ENCODE measurements at places on chromosomes 7 and 10.
A peak's percentile ranks its signal among the peaks of the same experiment; 100 is the strongest.

DNA sequence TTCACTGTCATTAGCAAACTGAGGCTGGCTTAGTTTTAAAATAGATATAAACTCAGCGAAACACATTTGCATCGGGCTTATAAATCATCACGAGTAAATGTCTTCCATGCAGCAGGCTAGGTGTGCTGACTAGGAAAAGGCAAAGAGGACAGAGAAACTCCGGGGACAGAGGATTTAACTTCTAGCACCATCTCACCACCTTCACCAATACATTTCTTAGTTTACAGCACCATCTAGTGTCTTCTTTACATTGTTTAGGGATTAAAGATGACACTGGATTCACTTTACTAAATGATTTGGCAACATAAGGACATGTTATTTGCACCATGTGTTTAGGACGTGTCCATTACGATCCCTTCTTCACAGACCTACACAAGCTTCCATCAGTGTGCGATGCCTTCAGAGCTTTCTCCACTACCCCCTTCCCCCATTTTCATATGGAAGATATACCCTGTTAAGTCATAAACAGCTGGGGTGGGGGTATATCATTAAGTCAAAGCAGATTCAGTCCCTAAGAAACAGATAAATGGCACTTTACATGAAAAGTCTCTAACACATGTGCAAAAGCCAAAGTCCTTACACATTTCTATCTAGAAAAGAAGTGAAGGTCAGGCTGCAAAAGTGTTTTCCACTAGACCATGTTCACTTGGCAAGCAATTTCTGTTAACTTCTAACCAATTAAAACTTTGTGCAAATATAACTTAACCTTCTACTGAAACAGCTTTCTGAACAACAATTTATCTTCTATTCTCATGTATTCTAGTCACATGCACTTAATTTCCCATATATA, 103.3 kb downstream of the GRB10 start:
- no peak for DNase-seq

DNA sequence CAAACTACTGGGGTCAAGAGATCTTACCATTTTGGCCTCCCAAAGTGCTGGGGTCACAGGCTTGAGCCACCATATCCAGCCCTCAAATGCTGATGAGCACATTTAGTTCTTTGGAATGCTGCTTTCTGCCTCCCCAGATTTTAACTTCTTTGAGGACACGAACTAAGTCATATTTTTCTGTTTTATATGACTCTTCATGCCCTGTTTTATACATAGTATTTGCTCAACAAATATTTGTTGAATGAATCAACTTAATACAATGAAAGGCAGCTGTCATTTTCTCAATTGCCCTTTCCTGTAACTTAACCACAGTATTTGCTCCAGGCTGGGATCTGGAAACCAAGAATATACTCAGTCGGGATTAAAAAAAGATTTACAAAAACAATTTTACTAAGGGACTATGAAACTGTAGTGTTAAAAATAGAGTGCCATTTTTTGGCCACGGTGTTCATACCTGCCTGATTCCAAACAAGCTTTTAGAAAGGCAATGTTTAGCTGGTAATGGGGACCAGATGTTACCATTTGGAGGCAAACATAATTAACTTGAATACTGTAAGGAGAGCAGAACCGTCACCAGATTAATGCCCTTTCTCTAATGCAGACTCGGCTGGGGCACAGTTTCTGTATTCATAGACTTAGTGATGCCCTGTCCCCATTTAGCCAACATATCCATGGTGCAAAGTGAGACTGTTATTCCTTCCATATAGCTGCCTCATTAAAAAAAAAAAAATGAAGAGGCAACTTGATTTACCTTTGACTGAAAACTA, 117.6 kb downstream of the NRP1 start:
- no peak for DNase-seq

DNA sequence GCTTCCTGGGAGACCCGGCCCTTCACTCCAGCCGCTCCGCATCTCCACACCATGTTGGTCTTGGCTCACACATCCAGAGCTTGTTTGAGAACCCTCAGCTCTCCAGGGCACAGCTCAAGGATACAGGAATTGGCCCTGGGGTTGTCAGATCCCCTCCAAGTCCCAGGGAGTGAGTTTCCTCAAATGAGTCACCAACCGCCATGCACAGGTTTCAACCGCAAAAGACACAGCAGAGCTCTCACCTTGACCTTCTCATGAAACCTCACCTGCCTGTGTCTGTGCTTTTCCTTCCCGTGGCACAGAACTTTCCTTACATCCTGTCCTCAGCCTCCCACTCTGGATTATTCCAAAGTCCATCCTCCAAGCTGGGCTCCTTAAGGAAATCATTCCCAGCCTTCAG, 20.6 kb downstream of the AZGP1 start:
- DNase-seq, result no peak

DNA sequence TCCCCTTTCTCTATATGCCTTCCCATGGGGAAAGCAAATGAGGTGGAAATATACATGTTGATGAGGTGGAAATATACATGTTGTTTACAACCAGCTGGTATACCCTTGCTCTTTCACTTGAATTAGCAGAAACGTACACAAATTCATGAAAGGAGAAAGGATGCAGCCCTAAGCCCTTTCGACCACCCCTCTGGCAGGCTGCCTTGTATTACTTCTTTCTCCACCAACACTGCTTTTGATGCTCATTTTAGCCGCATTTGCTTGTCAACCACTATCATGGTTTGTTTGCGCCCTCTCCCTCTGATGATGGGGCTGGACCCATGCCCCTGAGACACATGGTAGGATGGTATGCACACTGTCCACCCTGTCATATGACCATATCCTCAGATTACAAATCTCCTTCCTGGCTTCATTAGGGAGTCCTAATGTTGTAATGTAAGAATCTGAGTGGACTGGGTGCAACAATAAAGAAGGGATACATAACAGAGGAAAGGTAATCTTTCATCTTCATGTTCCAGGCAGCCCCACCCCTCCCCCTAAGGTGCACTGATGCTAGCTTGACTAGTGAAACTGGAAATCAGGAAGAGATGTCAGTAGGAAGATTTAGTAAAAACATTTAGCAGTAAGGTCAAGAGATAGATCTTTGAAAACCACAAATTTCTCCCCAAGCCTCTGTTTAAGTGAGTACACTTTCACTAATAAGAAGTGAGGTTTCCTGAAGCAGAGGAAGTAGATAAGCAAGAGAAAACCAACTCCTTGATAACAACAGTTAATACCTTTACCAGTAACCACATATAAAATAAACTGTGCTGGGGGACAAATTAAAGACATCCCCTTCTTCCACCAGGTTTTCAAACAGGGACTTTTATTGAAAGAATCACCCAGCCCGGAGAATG, 536.8 kb upstream of the NRP1 start:
- DNase-seq, result no peak

DNA sequence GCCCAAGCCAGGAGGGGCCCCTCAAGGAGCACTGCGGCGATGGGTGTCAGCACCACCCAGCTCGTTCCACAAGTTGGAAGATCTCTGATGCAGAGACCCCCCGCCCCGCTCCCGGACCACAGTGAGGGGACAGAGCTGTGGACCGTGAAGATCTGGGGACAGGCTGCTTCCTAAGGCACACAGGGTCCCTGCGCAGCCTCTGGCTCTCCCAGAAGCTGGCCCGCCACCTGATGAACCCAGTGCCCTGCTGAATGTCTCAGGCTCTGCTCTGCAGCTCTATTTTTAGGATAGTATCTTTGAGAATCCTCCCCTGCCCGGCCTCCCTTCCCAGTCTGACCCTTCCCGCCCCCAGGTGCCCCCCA, 29.7 kb downstream of the GBX1 start:
- DNase-seq, result no peak

- DNase-seq, result no peak
These were observed 28.3 kb upstream of the PRKAR1B start for GRCh38 chr7:755413-755805.

GRCh38 chr7:371779-372545, 82.0 kb downstream of the FOXL3 start:
- no peak for DNase-seq

DNA sequence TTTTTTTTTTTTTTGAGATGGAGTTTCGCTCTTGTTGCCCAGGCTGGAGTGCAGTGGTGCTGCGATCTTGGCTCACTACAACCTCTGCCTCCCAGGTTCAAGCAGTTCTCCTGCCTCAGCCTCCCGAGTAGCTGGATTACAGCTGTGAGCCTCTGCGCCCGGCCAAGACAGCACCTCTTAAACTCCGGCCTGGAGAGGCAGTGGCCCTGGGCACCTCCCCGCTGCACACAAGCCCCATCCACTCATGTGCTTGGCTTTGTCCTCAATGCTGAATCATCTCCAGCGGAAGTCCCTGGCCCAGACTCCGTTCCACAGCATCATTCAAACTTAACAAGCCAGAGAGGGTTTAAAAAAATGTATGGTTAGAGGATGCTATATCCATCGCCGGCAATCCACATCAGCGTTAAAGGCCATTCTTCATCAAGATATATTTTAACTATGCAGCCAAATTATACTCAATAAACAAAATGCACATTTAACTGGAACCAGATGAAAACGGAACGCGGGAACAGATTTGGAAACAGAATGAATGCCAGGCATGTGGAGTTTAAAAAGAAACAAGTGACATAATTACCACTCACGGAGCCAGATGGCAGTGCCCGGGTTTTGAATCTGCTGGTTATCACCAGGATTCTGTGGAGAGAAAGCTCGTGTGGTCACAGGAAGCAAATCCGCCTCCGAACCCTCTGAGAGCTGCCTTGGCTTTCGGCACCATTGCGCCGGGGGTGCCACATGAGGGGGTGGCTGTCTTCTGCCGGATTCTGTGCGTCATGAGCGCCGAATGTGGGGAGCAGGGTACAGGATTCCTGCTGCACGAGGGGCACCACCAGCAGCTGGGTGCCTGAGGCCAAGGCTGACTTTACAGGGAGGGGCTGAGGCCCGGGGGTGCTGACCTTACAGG, 45.6 kb upstream of the CFAP46 start:
- no peak for DNase-seq

GRCh38 chr10:21487416-21488180, 37.9 kb downstream of the SKIDA1 start:
- no peak for DNase-seq

GRCh38 chr7:29896685-29897411, 90.5 kb downstream of the WIPF3 start:
- DNase-seq, result no peak

DNA sequence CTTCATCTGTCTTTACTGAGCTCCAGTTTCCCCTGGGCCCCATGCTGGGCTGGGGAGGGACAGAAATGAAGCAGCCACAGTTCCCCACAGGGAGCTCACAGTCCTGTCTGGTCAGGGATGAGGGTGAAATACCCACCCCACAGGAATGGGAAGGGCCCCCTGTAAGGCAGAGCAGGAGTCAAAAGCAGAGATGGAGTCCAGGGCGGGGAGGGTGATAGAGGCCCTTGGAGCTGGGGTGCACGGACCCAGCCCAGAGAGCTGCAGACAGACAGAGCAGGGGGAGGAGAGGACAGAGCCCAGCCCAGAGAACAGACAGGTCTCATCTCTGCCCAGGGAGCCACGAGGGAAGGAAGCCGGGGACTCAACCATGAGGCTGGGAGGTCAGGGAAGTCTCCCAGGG, 34.9 kb upstream of the ZNF488 start:
- DNase-seq, result no peak

- no peak for DNase-seq
These were observed 115.6 kb upstream of the PHYHIPL start for GRCh38 chr10:59060852-59061251.

DNA sequence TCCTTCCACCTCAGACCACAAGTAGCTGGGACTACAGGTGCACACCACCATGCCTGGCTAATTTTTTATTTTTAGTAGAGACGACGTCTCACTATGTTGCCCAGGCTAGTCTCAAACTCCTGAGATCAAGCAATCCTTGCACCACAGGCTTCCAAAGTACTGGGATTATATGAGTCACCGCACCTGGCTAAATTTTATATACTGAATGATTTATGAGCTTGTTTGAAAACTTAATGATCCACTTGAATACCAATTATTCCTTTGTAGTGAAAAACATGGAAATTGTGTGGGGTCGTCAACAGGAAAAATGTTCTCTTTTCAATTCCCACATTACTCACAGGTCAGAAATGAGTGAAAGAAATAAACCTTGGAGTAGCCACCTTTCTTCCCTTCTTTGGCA, 31.3 kb downstream of the RAPGEF5 start:
- DNase-seq, result no peak

- DNase-seq, result peak; percentile 15
These were observed 76.4 kb upstream of the CCNY start for GRCh38 chr10:35259769-35260397.

GRCh38 chr10:61541960-61542359, 88.8 kb upstream of the TMEM26 start:
- DNase-seq, result no peak

DNA sequence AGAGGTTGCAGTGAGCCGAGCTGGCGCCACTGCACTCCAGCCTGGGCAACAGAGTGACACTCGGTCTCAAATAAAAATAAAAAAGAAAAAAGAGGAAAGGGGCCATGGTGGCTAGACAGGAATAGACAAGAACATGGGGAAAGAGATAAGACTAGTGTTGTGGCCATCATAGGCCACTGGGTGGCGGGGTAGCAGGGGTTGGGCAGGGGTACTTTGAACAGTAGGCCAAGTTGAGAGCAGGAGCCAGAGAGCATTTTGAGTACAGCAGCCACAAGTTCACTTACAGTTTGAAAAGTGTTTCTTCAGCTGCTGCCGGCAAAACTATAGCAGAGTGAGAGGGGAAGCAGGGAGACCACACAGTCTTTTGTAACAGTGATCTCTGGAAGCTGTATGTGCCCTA, 656.0 kb downstream of the CNTNAP2 start:
- no peak for DNase-seq

DNA sequence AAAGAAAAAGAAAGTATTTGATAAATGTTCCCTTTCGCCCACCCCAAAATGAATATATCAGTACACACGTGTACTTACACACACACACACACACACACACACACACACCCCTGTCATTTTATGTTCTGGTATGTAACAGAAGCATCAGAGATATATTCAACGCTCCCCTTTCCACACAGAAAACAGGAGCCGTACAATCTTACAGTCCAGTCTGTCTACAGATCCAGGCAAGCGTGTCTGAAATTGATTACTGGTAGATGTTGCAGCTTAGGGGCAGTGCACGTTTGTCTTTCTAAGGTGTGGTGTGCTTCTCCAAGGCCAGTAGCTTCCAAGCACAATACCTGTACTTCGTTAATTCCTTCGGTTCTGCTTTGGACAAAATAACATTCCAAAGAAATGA, 143.7 kb upstream of the RNF32 start:
- no peak for DNase-seq

GRCh38 chr7:90595801-90596670, at the start of gene CDK14:
CDK14 (plus strand) TSS chr7:90596321; CDS start chr7:90596628, 307 bp downstream.
- DNase-seq, result peak; percentile 66

DNA sequence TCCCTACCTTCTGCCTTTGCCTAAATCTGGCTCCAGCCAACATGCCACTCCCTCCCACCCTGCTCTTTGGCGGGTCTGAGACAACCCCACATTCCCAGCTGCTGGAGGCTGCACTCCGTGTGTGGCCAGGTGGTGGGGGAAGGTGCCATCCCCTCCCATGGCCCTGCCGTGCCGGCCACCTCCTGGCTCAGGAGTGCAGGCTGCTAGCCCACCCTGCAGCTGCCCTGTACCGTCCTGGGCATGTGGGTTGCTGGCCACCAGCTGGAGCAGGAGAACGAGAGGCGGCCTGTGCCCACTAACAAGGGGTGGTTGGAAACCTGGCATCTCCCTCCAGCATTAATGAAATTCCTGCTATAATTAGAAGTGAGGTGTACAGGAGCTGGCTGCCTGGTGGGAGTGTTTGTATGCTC, 97.6 kb downstream of the ZMIZ1 start:
- no peak for DNase-seq
